GM23248 (cell line): ENCODE measurements at places on chromosomes 6 and 20.

DNA sequence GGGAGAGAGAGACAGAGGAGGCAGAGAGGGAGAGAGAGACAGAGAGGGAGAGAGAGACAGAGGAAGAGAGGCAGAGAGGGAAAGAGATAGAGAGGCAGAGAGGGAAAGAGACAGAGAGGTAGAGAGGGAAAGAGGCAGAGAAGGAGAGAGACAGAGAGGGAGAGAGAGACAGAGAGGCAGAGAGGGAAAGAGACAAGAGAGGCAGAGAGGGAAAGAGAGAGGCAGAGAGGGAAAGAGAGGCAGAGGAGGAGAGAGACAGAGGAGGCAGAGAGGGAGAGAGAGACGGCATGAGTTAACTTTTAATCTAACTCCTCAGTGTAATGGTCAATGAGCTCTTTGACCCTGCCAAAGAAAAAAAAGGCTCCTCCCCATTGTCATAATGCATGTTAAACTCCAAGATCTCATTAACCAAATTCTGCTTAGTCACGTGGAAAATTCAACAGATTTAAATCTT lies 7.1 kb downstream of the ELOVL2 start:
- no peak for DNase-seq

DNA sequence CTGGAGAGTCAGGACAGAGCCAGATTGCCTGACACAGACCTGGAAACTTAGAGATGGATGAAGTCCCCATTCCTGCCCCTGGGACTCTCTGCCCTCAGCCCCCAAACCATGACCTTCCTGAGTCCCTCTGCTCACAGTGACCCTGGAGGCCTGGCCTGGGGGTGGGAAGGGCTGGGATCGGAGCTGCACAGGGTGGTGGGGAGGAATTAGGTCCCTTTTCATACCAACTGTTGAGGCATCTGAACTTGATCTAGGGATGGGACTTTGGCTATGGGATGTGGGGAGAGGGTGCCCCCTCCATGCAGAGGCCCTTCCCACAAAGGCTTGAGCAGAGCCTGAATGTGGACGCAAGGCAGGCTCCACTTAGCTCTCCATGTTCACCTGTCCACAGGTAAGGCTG lies 144.1 kb downstream of the MRPL14 start:
- DNase-seq: no peak

DNA sequence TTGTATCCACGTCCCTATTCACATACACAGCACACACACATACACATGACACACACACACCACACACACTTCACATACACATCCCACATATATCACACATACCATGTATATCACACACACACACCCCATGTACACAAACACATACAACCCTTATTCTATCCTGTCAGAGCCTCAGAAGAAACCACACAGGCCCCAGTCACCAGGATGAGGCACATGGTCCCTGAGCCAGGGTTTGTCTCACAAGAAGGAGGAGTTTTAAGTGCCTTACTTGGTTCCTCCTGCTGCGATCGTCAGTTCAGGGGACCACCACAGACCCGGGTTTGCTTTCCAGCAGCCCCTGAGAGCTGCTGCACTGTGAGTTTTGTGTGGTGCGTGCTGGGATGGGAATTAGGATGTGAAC lies 23.6 kb downstream of the BFSP1 start:
- no peak for DNase-seq

DNA sequence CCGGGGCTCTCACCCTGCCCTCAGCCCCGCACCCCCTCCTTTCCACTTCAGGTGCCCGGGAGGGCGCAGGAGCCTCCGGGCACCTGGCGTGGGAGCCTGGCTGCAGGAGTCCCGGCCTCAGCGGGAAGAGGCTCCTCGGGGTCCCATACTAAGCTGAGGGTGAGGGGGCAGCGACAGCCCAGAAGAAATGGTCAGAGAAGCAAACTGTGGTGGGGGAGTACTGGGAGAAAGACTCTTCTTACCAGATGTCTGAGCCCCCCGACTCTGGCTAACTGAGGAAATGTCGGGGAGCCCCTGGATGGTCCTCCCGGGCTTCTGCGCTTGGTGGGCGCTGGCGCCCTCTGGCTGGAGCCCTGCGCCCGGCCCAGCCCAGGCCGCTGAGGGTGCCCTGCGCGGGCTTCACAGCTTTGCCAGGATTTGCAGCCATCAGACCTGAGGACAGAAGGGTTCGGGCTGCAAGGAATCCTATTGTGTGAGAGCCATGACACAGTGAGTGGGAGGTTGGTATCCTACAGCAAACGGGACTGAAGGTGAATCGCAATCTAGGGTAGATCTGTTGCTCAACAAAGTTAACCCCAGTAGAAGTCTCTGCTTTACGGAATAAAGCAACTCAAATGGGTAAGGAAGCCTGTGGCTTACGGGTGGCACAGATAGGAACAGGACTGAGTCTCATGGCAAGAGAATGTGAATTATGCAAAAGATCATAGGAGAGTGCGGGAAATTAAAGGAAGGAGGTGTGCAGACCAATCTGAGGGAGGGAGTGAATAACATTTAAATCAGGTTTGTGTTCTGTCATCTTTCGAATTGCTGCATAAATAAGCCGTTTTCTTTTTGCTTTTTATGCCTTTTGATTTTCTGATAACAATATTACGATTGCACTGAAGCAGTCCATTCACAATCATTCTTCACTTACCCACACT lies 639 bp upstream of the RCAN2 start:
- DNase-seq: peak; percentile 71

- DNase-seq: no peak
Measured at GRCh38 chr6:79724816-79725215, 93.7 kb downstream of the SH3BGRL2 start.

DNA sequence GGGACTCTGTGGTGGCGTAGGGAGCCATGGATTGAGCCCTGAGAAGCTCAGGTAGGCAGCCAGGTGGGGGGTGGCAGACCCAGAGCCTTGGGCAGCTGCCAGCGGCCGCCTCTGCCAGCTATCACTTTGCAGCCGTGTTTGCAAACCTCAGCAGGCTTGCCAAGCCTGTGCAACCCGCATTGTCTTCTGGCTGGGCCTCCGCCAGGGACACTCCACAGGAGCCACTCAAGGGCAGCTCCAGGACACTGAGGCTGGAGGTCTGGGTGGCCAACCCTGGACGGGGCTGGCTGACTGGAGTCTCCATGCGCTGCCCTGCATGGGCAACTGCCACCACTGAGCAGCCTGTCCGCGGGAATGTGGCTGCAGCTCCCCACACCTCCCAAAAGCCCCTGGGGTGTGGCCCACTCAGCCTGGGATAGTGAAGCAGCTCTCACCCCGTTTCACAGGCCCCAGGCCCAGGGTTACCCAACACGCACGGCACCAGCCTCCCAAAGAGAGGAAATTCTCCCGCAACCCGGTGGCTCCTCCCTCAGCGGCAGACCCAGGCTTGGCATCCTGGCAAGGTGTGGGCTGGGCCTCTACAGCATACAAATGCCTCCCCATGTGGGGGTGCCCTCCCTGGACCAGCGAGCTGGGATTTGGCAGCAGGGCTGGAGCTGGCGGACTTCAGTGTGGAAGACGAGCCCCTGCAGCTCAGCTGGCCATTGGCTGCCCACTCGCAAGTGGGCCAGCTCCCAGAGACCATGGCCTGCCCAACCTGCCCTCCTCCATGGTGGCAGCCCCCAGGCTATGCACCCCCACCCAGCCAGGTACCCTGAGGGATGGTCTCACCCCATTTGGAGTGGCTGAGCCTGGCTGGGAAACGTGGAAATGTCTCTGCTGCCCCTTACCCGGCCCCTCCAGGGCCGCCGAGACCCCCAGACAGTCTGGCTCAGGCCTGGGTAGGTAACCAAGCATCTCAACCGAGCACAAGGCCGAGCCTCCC lies 2.9 kb downstream of the CHRNA4 start:
- DNase-seq: no peak

GRCh38 chr6:12241493-12242175 lies 48.5 kb upstream of the EDN1 start:
- peak; percentile 36 for DNase-seq

GRCh38 chr6:15088904-15089568 lies 156.8 kb upstream of the JARID2 start:
- DNase-seq: no peak

- no peak for DNase-seq
Measured at GRCh38 chr6:170375661-170376060, 69.1 kb downstream of the FAM120B start.

- DNase-seq: peak; percentile 45
Measured at GRCh38 chr6:84773133-84773430, 8.7 kb upstream of the TBX18 start.

- DNase-seq: no peak
Measured at GRCh38 chr6:99838607-99839006, 155.4 kb downstream of the MCHR2 start.

- DNase-seq: no peak
Measured at GRCh38 chr6:96465321-96465903, 56.2 kb upstream of the UFL1 start.

DNA sequence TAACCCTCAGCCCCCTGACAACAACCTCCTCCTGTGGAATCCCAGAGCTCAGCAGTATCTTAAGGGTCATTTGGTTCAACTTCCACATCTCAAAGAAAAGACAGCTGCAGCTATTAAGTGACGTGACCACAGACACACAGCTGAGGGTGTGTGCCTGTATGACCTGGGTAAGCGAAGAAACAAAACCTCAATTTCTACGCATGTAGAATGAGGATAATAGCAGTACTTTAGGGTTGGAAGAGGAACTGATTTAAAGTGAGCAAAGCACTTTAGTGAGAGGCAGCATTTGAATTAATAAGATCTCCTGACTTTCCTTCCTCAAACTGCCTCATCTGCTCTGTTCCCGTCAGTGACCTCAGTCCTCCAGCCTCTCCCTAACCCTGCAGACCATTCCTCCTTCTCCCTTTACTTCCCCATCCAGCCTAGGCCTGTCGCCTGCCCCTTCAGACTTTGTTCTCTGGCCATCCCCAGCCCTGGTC lies 6.8 kb upstream of the ARMC2 start:
- no peak for DNase-seq

GRCh38 chr6:13425943-13426931 lies 61.2 kb downstream of the GFOD1 start:
- peak; percentile 79 for DNase-seq

- no peak for DNase-seq
Measured at GRCh38 chr6:13172291-13172690, 156.0 kb downstream of the TBC1D7 start.

- no peak for DNase-seq
Measured at GRCh38 chr6:225121-225721, 67.1 kb upstream of the DUSP22 start.

- DNase-seq: peak; percentile 97
Measured at GRCh38 chr6:85360794-85361642, 88.9 kb upstream of the NT5E start.

DNA sequence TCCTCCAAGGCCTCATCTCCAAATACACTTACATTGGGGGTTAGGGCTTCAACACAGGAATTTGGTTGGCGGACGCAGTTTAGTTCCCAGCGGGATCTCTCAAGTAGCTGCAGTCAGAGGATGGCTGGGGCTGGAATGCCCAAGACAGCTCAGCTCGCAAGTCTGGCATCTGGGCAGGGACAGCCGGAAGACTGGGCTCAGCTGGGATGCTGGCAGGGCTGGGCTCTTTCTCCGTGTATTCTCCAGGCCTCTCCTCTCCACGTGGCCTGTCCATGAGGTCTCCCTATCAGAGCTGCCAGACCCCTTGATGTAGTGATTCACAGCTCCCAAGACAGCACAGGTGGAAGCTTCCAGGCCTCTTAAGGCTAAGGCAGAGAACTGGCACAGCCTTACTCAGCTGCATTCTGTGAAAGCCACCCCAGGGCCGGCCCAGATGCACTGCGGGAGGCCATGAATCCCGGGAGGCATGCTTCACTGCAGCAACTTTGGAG lies 5.0 kb downstream of the FGD2 start:
- DNase-seq: no peak

- peak; percentile 7 for DNase-seq
Measured at GRCh38 chr6:88807622-88808021, 155.8 kb downstream of the RNGTT start.

GRCh38 chr6:135228486-135228885 lies 47.4 kb downstream of the MYB start:
- no peak for DNase-seq

DNA sequence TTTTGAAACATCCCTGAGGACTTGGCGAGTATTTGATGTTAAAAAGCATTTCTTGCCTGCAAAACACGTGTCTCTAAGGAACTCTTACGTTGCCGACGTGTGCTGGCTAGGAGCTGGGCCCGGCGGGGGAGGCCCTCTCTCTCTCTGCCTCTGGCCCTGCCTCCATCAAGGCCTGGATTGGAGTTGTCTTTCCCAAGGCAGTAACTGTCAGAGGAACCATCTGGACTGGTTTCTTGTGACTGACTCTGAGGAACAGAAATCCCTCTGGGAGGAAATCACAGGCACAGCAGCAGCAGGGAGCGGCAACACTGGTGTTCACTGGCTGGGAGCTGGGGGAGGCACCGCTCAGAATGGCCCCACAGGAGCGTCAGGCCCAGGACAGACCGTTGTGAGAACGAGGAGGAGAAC lies 244.2 kb downstream of the NRN1 start:
- DNase-seq: no peak

DNA sequence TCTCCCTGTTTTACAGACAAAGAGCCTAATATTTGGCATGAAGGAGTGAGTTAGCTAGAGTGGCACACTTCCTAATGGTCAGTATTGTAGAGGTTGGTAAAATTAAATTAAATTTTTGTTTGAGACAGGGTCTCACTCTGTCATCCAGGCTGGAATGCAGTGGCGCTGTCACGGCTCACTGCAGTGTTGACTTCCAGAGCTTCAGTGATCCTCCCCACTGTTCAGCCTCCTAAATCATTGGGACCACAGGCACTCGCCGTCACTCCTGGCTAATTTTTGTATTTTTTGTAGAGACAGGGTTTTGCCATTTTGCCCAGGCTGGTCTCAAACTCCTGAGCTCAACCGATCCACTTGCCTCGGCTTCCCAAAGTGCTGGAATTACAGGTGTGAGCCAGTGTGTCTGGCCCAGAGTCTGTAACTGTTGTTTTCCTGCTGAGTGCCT lies 70.9 kb downstream of the SCAND1 start:
- peak; percentile 27 for DNase-seq

DNA sequence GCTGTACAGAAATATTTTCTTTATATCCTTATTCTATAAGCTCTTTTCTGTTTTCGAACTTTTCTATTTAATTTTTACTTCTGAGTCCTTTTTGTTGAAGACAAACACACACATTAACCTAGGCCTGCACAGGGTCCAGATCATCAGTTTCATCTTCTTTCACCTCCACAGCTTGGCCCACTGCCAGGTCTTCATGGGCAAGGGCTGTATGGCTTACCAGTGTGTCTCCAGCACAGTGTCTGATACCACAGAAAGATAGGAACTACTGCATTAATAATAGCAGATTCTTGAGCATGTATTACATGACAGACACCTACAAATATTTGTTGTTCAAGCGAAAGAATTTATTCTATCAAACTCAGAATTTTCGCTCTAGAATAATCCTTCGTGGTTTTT lies 24.4 kb downstream of the QKI start:
- peak; percentile 28 for DNase-seq

- DNase-seq: no peak
Measured at GRCh38 chr6:52209770-52210169, 23.6 kb downstream of the IL17A start.

GRCh38 chr6:156700440-156701057 lies 76.6 kb upstream of the ARID1B start:
- no peak for DNase-seq

- no peak for DNase-seq
Measured at GRCh38 chr6:90429713-90430112, 133.1 kb upstream of the BACH2 start.
